ENCODE measurements at places on chromosomes 7 and 10.

DNA sequence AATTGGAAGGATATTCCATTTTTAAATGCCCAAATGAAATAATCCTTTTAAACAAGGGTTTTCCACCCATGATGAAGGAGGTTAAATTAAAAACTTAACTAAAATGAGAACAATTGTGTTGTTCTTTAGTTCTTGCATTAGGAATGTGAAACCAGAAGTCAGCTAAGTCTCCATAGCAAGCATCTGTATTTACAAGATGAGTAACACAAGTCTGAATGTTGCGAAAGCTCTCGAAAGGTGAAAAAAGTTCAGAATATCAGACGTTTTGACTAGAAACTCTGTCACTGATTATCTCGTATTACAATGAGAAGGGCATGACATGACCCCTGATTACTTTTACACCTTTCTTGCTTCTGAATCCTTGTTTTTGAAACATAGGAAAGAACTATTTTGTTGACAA lies 149.6 kb downstream of the BICC1 start:
- no peak for DNase-seq

DNA sequence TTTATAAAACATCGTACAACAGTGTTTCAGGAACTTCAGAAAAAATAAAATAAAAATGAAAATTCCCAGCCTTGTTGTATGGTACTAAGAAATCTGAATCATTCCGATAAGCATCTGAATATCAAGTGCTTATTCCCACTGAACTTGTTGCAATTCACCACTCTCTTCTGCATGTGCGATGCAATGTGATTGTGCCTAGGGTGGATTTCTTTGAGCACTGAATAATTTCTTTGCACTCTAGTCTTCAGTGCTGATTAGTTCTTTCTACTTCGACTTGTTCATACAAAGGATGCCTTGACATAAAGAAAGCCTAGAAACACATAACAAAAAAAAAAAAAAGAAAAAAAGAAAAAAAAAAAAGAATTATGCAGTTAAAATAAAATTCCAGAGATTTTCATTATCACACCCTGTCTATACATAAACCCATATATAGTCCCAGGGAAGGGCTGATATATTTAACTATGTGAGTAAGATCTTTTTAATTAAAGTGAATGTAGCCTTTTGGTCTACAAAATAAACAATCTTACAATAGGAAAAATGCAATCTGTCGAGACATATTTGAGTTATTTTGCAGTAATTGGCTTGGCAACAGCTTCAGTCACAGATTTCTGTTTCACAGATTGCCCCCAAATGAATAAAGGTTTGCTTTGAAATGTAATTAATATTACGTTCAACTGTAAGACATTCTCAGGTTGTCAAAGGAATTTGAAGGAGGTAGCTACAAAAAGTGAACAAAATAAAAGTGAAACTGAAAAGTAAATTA lies 1118.9 kb upstream of the CELF2 start:
- no peak for DNase-seq

GRCh38 chr10:48937796-48938195 lies 1.8 kb downstream of the LRRC18 start:
- DNase-seq: no peak

- no peak for DNase-seq
Measured at GRCh38 chr10:43254881-43255633, 11.8 kb downstream of the RASGEF1A start.

GRCh38 chr7:68857571-68857970 lies 740.7 kb upstream of the AUTS2 start:
- DNase-seq: no peak

- DNase-seq: no peak
Measured at GRCh38 chr7:5635461-5636445, 145.7 kb downstream of the RNF216 start.

DNA sequence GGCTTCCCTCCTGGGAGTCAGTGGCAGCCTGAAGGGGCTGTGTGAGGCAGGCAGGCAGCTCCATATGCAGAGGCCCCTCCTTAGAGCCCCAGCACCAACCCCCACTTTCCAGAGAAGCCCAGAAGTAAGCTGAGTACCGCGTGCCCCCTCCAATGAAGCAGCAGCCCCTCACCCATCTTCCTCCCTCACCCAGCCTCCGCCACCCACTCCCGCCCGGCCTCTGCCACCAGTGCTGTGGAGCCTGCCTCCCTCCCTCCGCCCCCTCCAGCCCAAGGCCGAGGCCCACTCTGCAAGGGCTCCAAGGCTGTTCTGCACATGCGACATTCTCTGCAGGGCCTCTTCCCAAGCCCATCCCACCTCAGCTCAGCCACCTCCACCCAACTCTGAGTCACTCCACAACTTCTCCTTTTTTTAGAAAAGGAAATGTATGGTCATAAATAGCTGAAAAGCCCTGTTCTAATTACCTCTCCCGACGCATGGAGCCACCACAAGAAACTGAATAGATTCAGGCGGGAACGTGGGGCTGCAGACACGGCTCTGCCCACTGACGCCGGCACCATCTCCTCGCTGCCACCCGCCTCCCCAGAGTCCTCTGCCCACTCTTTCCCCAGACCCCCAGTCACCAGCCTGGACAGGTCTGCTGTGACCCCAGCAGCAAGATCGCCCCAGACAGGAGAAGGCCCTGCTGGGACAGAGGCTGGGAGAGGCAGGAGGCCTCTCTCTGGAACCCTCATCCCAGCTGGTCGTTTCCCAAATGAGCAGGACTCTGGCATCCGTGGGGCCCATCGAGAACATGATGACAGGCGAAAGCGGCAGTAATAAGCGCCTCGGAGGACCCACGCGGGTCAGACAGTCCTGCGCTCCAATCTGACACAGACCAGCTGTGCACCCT lies 213.9 kb downstream of the MAD1L1 start:
- DNase-seq: no peak

- DNase-seq: no peak
Measured at GRCh38 chr7:69656077-69656476, 57.8 kb downstream of the AUTS2 start.

- no peak for DNase-seq
Measured at GRCh38 chr7:133197972-133198544, 54.8 kb upstream of the EXOC4 start.

Measured in naive thymus-derived CD8-positive, alpha-beta T cell (primary cell).